ENCODE measurements at places on chromosomes 2 and 18. TPM values are rescaled to one million over a fixed set of nuclear protein-coding genes. Genes with fewer than 3 reads are reported as not detected.
A peak's percentile ranks its signal among the peaks of the same experiment; 100 is the strongest.

Gene SIGLEC15
- total RNA-seq: 0.37 TPM

Gene SERPINB4
- total RNA-seq: 0.96 TPM

Gene COPS8
- 59.3 TPM for total RNA-seq

DNA sequence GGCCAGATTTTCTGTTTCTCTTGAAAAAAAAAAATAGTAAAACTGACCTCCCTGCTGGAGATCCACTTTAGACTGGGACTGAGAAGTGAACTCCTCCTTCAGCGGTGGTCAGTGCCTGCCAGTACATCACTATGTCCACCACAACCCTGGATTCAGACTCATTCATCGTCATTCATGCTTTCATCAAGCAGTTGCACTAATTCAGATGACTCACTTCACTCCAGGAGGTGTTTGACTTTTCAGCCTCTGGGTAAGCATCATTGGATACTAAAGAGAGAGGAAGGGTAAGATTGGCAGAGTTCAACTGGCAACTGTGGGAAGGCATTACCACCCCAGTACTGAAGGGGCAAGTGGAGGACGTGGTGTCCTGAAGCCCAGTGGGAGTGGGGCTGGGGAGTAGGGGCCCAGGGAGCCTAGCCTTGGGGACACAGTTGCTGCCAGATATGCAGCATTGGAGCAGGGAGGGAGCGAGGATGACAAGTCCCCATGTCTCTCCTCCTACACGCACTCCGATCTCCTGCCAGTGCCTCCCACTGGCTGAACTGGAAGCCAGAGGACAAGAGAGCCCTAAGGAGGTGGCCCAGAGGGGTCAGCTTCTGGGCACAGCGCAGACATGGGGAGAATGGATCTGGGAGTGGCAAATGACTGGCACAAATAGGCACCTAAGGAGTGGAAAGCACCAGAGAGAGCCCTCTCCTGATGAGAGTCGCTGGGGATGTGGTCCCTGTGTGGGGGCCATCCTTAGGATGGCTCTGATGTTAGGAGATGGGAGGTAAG, 111.1 kb downstream of the TGFA start:
- peak; percentile 33 for DNase-seq

GRCh38 chr2:28930205-28930604, 35.7 kb downstream of the WDR43 start:
- no peak for DNase-seq

- no peak for DNase-seq
These were observed 143.6 kb downstream of the COL4A4 start for GRCh38 chr2:227020416-227020815.

DNA sequence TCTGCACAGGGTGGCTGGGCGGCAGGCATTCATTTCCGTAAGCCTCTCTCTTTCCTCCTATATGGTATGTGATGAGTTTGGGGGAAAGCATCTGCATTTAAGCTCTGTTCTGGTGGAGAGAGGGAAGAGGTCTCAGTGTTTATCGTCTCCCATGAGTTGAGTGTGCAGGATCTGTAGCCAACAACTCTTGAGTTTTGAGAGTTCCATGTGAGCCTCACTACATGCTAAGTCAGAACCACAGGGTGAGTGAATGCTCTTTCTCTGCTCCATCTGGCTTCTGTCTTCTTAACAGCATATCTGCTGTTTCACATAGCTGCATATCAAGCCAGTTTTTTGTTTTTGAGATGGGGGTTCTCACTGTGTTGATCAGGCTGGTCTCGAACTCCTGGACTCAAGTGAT, 22.7 kb downstream of the RAB31 start:
- no peak for DNase-seq

DNA sequence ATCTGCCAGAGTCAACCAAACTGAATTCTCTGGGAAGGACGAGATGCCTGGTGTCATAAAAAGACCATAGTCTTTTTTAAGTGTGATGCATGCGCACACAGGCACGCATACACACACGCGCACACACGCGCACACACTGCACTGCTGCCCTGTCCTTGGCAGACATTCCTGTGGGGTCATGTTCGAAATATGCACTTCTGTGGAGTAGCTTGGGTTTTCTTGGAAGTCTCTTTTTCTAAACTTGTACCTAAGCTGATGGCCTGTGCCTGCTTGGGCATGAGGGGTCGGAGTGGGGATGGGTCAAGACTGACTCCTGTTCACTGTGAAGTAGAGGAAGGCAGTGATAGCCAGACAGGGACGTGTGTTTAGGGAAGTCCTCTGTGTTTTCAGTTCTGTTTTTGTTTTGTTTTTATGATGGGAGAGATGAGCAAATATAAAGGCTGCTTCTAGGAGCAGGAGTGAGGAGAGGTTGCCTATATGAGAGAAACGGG, 4.0 kb upstream of the RMC1 start:
- DNase-seq: no peak

DNA sequence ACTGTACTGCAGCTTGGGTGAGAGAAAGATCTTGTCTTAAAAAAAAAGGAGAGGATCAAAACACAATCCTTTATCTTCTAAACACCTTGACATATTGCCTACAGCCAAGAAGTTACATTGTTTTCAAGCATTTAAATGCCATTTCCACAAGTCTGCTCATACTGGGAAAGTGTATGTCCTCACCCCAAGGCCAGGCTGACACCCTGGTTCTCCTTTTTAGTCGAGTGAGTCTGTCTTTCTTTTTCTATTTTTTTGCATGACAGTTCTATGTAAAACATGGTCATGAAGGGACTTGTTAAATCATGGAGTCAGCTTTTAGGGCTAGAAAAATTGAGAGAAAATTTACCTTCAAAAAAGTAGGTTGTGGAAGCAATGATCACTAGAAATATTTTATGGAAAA, 233.3 kb downstream of the FAM210A start:
- DNase-seq: no peak

DNA sequence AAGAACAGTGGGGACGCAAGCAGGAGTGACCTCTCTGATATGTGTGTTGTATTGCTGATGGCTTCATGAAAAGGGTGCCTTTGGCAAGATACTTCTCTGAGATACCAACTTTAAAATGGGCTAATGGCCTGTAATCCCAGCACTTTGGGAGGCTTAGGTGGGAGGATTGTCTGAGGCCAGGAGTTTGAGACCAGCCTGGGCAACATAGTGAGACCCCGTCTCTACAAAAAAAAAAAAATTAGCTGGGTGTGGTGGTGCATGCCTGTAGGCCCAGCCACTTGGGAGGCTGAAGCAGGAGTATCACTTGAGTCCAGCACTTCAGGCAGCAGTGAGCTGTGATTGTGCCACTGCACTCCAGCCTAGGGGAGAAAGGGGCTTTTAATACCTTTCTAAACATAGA, 9.8 kb downstream of the BIRC6 start:
- DNase-seq: no peak

DNA sequence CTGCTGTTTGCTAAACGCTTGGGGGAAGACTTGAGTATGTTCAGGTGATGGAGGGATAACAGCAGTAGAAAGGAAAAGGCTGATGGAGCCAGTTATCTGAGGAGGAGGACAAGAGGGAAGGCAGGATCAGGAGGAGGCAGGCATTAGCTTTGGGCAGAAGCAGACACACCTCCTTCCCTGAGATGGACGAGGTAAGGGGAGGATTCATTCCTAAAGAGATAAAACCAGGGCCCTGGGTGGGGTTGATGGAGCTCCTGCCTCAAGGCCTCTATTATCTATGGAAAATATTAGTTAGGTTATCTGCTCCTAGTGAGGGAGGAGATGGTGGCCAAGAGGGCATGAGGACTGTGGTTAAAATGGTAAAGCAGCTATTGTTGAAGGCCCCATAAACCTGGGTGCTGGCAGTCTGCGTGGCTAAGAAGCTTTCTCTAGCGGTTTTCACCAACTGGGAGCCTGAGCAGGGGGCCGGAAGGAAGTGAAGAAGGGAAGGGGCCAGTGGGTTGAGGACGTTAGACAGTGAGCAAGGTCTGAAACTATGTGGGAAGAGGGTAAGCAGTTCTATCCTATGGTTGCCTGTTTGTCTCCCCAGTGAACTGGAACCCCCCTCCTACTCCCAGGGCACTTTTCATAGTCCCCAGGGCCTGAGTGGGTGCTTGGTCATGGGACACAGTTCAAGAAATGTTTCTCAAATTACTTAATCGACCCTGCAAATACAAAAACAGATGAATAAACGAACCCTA, 56.6 kb upstream of the HK2 start:
- DNase-seq: no peak
